ENCODE measurements at places on chromosomes 6 and 20.
A peak's percentile ranks its signal among the peaks of the same experiment; 100 is the strongest.

GRCh38 chr20:38067717-38068365 lies 34.3 kb downstream of the RPRD1B start:
- no peak for DNase-seq

DNA sequence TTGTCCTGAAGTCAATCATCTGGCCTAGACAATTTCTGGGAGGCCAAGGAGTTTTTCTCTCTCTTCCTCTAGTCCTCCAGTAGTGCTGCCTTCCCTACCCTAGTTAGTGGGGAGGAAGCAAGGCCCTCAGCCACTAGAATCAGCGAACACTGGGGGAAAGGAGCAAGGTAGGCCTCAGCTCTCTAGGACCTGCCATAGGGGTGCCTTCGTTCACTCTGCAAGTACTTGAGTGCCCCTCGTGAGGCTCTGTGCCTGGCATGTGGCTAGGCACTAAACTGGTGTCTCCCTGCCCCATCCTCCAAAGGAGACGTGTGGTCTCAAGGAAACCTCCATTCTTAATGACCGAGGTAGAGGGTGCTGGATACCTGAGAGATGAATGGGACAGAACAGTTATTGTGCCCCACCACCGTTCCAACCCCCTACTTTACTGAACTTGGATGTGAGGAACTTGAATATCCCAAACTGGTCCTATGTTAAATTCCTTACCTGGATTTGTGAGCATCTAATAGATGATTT lies 1.1 kb downstream of the DEF6 start:
- DNase-seq = no peak

GRCh38 chr6:161439093-161439492 lies 165.2 kb upstream of the AGPAT4 start:
- DNase-seq = no peak

- no peak for DNase-seq
Observed at GRCh38 chr6:32799740-32800139, 17.1 kb downstream of the HLA-DOB start.

DNA sequence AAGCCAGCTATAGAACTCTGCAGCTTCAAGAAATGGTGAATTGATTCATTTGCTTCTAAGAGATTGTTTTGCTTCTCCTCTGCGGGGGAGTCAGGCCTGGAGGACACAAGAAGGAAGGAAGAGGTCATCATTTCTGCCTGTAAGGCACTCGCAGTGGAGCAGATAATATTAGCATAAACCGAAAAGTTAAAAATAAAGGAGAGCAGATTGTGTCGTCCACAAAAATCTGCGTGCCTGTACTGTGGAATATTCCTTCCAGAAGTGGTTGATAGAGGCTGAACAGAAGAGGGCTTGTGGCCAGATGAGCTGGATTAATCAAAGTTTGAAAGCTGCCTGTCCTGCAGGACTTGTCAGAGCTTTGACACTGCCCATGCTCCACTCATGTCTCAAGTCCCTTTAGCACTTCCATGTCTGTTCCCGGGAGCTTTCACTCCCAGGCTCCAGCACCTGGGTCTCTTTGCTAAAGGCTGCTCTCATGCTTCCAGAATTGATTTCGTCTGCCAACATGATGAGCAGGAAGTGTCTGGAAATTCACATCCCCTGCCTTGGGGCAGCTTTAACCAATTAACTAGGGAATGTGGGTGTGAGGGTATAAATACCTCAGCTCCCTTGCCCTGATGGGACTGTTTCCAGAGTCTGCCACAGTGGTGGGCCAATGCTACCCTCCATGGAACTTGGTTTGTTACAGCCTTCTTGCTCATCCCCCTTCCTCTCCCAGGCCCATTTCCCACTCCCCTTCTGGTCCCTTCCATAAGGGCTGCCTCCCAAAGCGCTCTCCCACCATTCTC lies 65.1 kb upstream of the STX16 start:
- DNase-seq = no peak

- DNase-seq = no peak
Observed at GRCh38 chr6:131600716-131601115, 27.3 kb downstream of the MED23 start.

GRCh38 chr6:22949967-22950366 lies 380.6 kb downstream of the HDGFL1 start:
- no peak for DNase-seq

- DNase-seq = no peak
Observed at GRCh38 chr20:10513061-10513460, 78.0 kb downstream of the SLX4IP start.

DNA sequence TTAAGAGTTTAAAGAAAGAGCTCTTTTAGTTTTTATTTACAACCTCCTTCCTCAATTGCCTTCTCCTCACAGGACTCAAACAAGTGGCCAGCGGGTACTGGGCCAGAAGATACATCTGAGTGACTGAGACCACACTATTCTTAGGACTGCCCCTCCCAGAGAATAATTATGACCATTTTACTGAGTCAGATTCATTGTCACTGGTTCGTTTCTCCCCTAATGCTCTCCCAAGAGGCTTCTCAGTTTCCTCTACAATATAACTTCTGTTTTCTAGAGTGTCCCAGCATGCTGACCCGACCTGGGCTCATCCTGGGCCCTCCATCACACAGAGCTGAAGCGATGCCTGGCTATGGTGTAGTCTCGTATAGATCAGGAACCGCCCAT lies 279.9 kb downstream of the CD83 start:
- DNase-seq = no peak

DNA sequence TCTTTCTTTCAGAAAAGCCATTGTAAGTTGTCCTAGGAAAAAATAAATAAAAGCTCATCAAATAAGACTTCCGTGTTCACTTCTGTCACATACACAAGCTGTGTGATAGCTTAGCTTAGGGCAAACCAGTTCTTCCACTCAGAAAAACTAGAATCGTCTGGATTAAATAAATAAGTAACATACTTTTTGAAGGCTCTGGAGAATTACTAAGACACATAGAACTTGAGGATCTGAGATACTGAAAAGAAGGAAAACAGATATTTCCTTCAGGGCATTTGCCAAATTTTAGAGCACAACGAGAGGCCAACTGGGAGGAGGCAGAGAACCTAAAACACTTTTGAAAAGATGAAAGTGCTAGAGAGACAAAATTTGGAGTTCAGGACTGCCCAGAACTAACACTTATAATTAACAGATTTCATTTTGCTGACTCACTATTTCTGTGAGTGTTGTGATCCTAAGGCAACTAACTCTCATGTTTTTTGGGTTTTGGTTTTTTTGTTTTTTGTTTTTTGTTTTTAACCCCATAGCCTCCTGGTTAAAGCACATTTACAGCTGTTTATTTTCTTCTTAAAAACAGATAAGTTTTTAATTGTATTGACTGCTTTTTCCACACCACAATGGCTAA lies 38.7 kb upstream of the THEMIS start:
- DNase-seq = no peak

GRCh38 chr6:122984393-122984792 lies 11.6 kb upstream of the CLVS2 start:
- DNase-seq = no peak

- DNase-seq = no peak
Observed at GRCh38 chr6:31581434-31582229, 592 bp downstream of the LTB start.

DNA sequence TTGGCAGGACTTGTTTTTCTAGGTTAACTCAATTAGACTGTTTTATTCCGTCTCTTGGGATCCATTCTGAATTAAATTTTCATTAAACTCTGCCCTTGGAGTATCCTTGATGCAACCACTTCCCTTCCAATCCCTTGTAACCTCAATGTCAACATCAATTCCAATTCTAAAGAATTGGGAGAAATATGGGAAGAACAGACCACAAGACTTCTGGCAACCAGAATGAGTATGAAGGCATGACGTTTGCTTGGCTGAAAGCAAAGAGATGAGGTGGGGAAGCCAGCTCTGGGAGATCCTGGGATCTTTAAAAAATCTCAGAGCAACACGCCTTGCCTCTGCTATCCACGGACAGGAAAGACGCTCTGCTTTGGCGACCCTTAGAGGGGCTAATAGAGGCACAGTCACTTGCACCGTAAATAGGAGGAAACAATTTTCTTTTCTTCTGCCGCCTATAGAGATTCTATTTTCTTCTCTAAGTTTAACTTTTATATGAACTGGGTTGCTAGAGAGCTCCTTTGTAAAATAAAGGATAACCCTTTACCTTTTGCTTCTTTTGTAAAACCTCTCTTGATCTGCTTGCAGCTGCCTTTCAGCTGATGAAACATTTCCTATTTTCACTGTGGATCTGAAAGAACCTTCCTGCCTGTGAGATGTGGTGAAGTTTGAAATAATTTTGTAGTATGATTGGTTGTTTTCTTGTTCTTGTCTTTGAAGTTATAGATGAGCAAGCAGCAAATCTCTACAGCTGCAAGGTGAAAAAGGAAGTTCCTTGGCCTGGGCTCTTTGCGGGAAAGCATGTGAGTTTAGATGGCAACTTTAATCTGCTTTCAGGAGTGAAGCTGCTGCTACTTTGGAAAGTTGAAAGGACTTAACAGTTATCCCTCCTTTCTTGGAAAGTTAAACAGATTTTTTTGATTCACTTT lies at the start of gene ASIP:
Gene ASIP, plus strand, starts transcription at position 731 of the 923 bp plus-strand sequence. CDS start 18,952 bp downstream, outside the sequence.
- DNase-seq = no peak

DNA sequence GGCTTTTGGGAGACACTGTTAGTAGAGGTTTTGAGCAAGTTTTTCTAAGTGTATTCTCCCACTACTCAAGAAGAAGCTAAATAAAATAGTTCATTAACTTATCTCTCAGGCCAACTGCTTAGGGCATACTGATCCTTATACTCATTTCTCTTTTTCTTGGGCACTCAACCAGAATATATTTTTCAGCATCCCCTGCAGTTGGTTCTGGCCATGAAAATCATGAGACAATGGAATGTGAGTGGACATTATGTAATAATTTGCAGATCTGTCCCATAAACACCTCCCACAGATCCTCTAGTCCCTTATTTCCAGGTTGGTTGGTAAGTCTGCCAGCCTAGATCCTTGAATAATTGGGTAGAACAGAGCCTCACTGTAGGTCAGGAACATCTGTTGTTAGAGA lies 136.7 kb downstream of the AIG1 start:
- DNase-seq = no peak

GRCh38 chr6:5305968-5306626 lies 44.8 kb downstream of the FARS2 start:
- DNase-seq = no peak

GRCh38 chr6:49252901-49253300 lies 210.2 kb downstream of the MMUT start:
- no peak for DNase-seq

DNA sequence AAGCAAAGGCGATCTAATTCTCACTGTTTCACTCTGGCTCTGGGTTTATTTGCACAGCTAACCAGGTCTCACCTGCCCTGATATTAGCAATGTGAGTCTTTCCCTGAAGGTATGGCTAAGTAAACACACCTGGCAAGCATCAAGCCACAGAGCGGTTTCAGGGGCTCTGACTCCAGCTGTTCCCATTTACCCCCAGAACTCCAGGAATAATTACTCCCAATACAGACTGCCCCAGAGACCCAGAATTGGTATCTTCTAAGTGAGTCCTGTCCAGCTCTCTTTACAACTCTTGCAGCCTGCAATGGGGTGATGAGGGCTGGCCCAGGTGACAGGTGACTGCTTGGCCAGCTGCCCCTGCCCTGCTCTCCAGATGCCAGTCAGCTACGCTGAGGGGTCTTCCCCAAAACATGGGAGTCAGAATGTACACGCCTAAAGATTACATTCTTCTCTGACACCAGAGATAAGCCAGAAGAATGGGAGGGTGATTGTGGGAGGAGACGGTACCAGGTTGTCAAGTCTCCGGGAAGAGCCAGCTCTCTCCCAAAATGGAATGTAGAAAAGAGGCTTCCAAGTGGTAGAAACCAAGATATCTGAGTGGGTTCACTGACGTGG lies 4.9 kb upstream of the LRRN4 start:
- no peak for DNase-seq

DNA sequence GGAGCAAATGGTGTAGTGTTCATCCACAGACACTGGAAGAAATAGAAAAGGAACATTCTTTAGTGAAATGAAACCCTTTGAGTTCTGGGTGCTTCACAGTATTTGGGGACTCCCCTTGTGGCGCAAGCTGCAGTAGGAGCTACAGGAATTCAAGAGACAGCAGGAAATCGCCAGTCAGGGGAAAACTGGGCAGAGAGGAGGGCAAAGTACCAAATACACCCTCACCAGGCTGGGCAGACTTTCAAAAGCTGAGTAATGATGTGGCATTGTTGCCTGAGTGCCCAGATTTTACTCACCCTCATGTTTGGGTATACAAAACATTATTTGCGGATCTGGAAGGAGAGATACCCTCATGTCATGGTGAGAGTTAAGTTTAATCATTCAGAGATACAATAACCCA lies 97.9 kb downstream of the SOD2 start:
- no peak for DNase-seq

- DNase-seq = no peak
Observed at GRCh38 chr20:44248410-44248759, 1.3 kb downstream of the GDAP1L1 start.

- no peak for DNase-seq
Observed at GRCh38 chr6:24229696-24230405, 103.8 kb downstream of the NRSN1 start.

DNA sequence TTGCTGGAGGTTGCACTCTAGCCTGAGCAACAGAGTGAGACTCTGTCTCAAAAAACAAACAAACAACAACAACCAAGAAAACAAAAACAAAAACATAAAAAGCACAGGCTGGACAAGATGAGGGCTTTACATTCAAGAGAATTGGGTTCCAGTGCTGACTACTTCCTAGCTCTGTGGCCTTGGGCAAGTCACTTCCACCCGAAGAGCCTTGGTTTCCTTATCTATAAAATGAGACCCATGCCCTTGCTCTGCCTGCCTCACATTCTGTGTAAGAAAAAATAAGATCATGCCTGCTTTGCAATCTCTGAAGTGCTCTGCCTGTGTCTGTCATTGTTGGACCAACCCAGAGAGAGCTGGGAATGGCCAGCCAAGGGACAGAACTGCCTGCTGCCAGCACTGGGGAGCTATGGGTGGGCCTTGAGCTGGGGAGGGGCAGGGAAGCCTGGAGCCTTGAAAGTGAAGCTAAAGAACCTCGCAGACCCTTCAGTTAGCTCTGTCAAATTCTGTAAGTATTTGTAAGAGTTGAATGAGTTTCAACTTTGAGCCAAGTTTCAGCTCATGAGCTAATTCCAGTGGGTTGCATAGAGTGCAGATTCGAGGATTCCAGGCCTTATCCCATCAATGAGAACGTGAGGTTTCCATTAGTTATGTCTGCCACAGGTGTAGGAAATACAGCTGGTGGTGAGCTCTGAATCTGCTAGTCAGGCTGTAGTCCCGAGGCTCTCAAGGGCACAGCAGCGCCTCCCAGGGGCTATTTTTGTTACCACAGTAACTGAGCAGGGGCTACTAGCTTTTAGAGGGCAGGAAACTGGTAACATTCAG lies 93.2 kb downstream of the DLGAP4 start:
- peak; percentile 39 for DNase-seq

- DNase-seq = no peak
Observed at GRCh38 chr20:44027343-44028002, 112.8 kb downstream of the TOX2 start.

- DNase-seq = no peak
Observed at GRCh38 chr6:137820425-137820824, 46.6 kb upstream of the TNFAIP3 start.

- DNase-seq = peak; percentile 30
Observed at GRCh38 chr6:108115598-108116058, 41.1 kb upstream of the OSTM1 start.

DNA sequence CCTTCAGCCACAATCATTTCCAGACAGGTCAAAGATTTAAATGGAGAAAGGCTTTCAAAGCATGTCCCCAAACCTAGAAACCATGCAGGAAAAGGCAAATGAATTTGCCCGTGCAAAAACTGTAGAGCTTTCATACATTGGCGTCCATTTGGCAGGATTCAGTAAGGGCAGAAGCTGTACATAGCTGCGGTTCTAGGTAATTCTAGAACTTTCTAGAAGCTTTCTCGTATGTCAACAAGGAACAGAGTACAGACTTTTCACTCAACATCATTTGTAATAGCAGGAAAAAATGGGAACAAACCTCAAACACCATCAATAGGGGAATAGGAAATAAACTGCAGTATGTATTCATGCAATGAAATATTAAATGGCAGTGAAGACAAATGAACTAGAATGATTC lies 11.1 kb upstream of the MAPK13 start:
- no peak for DNase-seq

Data from progenitor cell of endocrine pancreas (in vitro differentiated cells).